T-cell (primary cell): ENCODE measurements at places on chromosomes 12 and 14. TPM values are rescaled to one million over a fixed set of nuclear protein-coding genes. Genes with fewer than 3 reads are reported as not detected.
A peak's percentile ranks its signal among the peaks of the same experiment; 100 is the strongest.

Gene PMCH
- total RNA-seq = 1.6 TPM

Gene CMTM5
- not detected for total RNA-seq

Gene TMEM52B
- total RNA-seq = not detected

Gene C12orf54
- not detected for total RNA-seq

DNA sequence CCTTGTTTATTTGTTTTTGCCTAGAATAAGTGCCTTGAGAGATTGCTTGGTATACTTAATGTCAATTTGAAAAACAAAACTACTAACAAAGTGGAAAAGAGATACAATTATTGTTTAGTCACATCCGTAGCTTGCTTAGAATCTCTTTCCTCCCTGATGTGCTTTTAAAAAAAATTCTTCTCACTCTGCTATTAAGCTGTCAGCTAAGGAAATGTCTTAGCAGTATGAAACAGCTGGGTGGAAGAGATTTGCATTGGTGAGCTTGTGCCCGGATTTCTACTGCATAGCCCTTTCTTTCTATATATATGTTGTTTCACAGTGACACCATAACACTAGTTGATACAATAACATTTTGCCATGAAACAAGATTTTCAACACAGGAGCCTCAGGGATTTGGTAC lies 229.4 kb upstream of the RGS6 start:
- H3K27me3 ChIP-seq = no peaks in the 10 kb centered on the region
- H3K36me3 ChIP-seq = peaks cover 16% of the 10 kb centered on the region
- no peak overlapping the region for H3K27ac ChIP-seq
- no peaks in the 10 kb centered on the region for H3K4me1 ChIP-seq
- no peak overlapping the region for H3K4me3 ChIP-seq

- H3K4me1 ChIP-seq = peaks cover 3% of the 10 kb centered on the region
- no peak overlapping the region for H3K4me3 ChIP-seq
- peaks cover 11% of the 10 kb centered on the region for H3K27me3 ChIP-seq
- no peaks in the 10 kb centered on the region for H3K36me3 ChIP-seq
Observed at GRCh38 chr14:56129092-56129491, 10.9 kb downstream of the PELI2 start.

- H3K27ac ChIP-seq = no peak overlapping the region
- H3K4me3 ChIP-seq = no peak overlapping the region
- no peaks in the 10 kb centered on the region for H3K4me1 ChIP-seq
Observed at GRCh38 chr12:65389436-65389835, 111.0 kb downstream of the MSRB3 start.

- H3K27me3 ChIP-seq = no peaks in the 10 kb centered on the region
- no peak overlapping the region for H3K27ac ChIP-seq
- H3K4me1 ChIP-seq = no peaks in the 10 kb centered on the region
- H3K4me3 ChIP-seq = no peak overlapping the region
- no peak for DNase-seq
Observed at GRCh38 chr12:111624540-111624939, 25.4 kb upstream of the ATXN2 start.

DNA sequence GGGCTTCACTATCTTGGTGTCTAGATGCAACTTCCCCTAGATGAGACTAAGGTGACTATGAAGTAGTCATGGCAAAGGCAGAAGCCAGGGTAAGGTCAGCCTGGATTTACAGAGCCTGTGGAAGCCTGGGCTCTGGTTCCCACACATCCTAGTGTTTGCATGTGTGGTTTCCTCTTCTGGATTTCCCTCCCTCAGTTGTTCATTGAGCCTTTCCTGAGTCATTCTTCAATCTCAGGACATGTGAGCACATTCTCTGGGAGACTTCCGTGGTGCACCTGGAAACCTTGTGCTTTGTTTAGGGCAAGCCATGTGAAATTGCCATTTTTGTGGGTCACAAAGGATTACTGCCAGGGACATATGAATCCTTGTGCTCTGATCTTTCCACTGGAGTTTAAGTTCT lies 236.6 kb downstream of the C12orf75 start:
- H3K27me3 ChIP-seq = peaks cover 5% of the 10 kb centered on the region
- no peaks in the 10 kb centered on the region for H3K4me1 ChIP-seq
- no peak overlapping the region for H3K4me3 ChIP-seq
- no peaks in the 10 kb centered on the region for H3K36me3 ChIP-seq

GRCh38 chr14:34059925-34060650 lies 109.2 kb upstream of the EGLN3 start:
- H3K27me3 ChIP-seq = peaks cover 11% of the 10 kb centered on the region
- H3K27ac ChIP-seq = peak overlapping the region; percentile 44
- no peaks in the 10 kb centered on the region for H3K36me3 ChIP-seq
- peak overlapping the region; percentile 63 for H3K4me3 ChIP-seq

- no peak for DNase-seq
- H3K27me3 ChIP-seq = no peaks in the 10 kb centered on the region
- no peaks in the 10 kb centered on the region for H3K4me1 ChIP-seq
- H3K36me3 ChIP-seq = no peaks in the 10 kb centered on the region
- H3K27ac ChIP-seq = no peak overlapping the region
Observed at GRCh38 chr14:100397005-100397404, 73.9 kb downstream of the SLC25A47 start.

DNA sequence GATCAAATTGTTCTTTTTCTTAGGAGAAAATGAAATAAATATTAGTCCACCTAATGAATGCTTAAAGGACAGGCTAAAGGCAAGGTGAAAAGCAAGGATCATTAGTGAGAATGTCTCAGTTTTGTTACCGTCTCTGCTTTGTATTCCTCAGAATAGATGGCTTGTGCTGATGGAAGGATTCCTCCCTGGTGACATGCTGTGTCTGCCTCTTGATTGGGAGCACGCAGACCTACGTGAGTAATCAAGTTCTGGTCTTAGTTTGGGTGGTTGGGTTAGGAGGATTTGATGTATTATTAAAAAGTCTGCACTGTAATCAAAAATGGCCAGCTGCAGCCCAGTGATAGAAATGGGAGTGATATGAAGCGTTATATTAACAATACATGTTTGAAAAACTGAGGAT lies 78.8 kb upstream of the RTL1 start:
- H3K36me3 ChIP-seq = no peaks in the 10 kb centered on the region
- H3K4me1 ChIP-seq = no peaks in the 10 kb centered on the region
- no peak overlapping the region for H3K27ac ChIP-seq
- H3K27me3 ChIP-seq = no peaks in the 10 kb centered on the region

GRCh38 chr12:3216726-3217682 lies 139.8 kb downstream of the TSPAN9 start:
- DNase-seq = no peak
- H3K4me1 ChIP-seq = no peaks in the 10 kb centered on the region
- H3K36me3 ChIP-seq = no peaks in the 10 kb centered on the region

GRCh38 chr14:56118611-56119181 lies 485 bp downstream of the PELI2 start:
- H3K4me3 ChIP-seq = peak overlapping the region; percentile 82
- H3K27ac ChIP-seq = no peak overlapping the region
- H3K27me3 ChIP-seq = no peaks in the 10 kb centered on the region
- peaks cover 30% of the 10 kb centered on the region for H3K4me1 ChIP-seq
